Effector memory CD4-positive, alpha-beta T cell (primary cell): ENCODE measurements at places on chromosomes 2 and 18.

GRCh38 chr2:207926989-207927300 lies 98.4 kb downstream of the PLEKHM3 start:
- H3K36me3 ChIP-seq = no peaks in the 10 kb centered on the region
- no peak for DNase-seq
- H3K4me3 ChIP-seq = no peak overlapping the region
- H3K27ac ChIP-seq = no peak overlapping the region
- no peaks in the 10 kb centered on the region for H3K27me3 ChIP-seq

GRCh38 chr2:156695595-156695994 lies 259.4 kb downstream of the GPD2 start:
- H3K4me1 ChIP-seq = no peaks in the 10 kb centered on the region
- H3K36me3 ChIP-seq = no peaks in the 10 kb centered on the region
- H3K4me3 ChIP-seq = no peak overlapping the region
- no peaks in the 10 kb centered on the region for H3K27me3 ChIP-seq
- H3K27ac ChIP-seq = no peak overlapping the region

- H3K4me3 ChIP-seq = no peak overlapping the region
- no peak for DNase-seq
- H3K27ac ChIP-seq = no peak overlapping the region
Measured at GRCh38 chr2:3091696-3092095, 285.9 kb downstream of the EIPR1 start.

- no peak overlapping the region for H3K27ac ChIP-seq
- no peaks in the 10 kb centered on the region for H3K36me3 ChIP-seq
- no peaks in the 10 kb centered on the region for H3K27me3 ChIP-seq
- no peaks in the 10 kb centered on the region for H3K4me1 ChIP-seq
Measured at GRCh38 chr2:190837952-190838361, 42.7 kb upstream of the GLS start.

- H3K27me3 ChIP-seq = no peaks in the 10 kb centered on the region
- H3K4me1 ChIP-seq = no peaks in the 10 kb centered on the region
- peaks cover 5% of the 10 kb centered on the region for H3K36me3 ChIP-seq
Measured at GRCh38 chr2:135790423-135790822, 46.6 kb downstream of the LCT start.

DNA sequence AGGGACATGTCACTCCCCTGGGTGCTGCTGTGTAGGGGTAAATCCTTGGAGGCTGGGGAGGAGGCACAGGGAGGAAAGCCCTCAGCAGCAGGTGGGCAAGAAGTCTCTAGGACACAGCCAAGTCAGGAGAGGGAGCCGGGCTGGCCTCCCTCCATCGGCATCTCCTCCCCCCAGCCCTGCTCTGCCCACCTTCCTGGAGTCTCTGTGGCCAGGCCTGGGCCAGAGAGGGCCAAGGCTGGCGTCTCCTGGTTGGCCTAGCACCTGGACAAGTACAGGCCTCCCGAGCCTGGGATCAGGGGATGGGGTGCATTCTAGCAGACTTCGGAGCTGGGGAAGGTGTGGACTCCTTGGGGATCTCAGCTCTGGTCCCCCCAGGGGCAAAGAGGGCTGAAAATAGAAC lies 1.8 kb downstream of the SPEG start:
- no peaks in the 10 kb centered on the region for H3K36me3 ChIP-seq
- H3K27me3 ChIP-seq = peaks cover 8% of the 10 kb centered on the region
- DNase-seq = no peak
- peaks cover 8% of the 10 kb centered on the region for H3K4me1 ChIP-seq
